ENCODE measurements at places on chromosomes 7 and 10.

- no peak for DNase-seq
Measured at GRCh38 chr10:130989670-130990232, 321.8 kb downstream of the TCERG1L start.

DNA sequence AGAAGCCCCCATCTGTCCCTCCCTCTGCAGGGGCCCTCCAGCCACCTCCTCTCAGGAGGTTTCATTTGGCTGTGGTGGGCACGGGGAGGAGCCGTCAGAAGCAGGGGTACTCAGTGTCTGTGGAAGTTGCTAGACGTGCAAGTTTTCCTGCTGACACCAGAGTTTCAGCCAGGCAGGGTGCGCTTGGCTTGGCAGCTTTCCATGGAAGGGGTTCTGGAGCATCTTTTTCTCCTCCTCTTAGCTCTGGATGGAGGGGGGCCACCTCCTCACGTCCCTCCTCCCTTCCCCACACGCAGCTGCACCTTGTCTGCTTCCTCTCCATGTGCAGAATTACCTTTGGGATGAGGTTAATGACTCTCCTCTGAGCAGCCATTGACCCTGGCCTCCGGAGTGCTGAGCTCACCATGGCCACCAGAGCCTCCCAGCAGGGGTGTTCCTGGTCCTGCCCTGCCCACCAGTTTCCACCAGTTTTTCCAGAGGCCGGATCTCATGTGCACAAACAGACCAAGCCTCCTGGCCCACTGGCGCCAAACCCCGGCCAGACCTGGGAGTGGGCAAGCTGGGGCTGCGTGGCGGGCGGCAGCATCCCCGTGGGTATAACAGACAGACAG lies 579.8 kb upstream of the FOXK1 start:
- no peak for DNase-seq

- no peak for DNase-seq
Measured at GRCh38 chr7:38411404-38411803, 138.0 kb upstream of the TARP start.

GRCh38 chr7:122885583-122886356 lies 490 bp downstream of the CADPS2 start:
- DNase-seq: peak; percentile 75

- no peak for DNase-seq
Measured at GRCh38 chr7:156196649-156197048, 384.4 kb upstream of the SHH start.

- peak; percentile 65 for DNase-seq
Measured at GRCh38 chr7:27183682-27184336, 1.2 kb downstream of the HOXA11 start.

GRCh38 chr10:22410846-22411245 lies 65.5 kb downstream of the SPAG6 start:
- no peak for DNase-seq

DNA sequence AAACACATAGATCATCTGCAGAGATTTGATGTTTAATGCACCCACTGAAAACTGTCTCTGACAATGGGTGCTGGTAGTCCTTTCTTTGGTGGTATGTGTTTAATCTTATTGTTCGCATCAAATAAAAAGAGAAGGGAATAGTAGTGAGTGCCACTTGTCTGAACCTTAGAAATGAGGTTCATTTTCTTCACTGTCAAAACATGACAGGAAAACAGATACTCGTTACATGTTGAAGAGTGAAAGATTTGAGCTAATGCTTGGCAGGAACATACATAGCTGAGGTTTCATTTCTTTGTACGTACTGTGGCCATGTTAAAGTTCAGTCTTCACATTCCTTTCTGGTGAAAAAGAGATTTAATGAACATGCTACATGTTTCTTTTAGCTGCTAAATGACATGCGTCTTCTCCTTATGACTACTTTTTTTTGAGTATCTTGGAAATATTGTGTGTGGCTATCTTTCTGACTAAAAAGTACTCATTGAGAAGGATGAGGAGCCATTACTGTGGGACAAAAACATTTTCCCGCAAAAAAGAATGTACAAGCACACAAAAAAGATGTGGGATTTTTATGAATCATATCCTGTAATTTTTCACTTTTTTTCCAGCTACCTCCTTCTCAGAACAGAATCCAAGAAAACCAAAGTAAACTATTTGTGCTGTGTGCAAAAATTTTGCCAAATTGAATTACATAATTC lies 108.0 kb downstream of the TWIST1 start:
- DNase-seq: no peak

DNA sequence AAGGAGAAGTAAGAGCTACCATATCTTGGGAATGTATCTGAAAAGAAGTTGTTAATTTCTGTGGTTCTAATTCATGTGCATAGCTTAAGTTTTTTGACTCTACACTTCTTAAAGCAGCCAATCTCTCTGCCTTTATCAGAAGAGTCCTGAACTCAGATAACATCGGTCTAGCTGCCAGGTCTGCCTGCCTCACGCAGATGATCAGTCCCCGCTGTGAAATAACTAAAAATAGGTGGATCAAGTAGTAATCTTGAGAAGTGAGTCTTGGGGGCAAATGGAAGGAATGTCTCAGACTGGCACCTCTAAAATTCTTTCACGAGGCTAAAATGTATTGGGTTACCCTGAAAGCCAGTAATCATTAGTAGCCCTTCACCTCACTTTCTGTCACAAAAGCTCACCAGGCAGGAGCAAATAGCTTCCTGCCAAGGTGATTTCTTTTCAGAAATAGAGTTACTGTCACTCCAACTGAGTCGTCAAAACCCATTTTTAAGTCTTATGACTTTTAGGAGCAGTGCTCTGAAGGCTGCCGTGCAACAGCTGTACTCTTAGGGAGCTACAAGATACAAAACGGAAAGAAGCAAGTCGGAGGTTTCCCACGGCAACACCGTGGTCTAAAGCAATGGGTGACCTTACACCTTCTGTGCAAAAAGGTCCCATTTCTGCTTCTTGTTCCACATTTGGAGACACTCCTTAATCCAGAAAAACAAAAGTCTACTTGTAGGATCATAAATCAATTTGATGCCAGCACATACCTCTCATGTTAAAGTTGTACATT lies 85.2 kb downstream of the ABCB5 start:
- DNase-seq: no peak

DNA sequence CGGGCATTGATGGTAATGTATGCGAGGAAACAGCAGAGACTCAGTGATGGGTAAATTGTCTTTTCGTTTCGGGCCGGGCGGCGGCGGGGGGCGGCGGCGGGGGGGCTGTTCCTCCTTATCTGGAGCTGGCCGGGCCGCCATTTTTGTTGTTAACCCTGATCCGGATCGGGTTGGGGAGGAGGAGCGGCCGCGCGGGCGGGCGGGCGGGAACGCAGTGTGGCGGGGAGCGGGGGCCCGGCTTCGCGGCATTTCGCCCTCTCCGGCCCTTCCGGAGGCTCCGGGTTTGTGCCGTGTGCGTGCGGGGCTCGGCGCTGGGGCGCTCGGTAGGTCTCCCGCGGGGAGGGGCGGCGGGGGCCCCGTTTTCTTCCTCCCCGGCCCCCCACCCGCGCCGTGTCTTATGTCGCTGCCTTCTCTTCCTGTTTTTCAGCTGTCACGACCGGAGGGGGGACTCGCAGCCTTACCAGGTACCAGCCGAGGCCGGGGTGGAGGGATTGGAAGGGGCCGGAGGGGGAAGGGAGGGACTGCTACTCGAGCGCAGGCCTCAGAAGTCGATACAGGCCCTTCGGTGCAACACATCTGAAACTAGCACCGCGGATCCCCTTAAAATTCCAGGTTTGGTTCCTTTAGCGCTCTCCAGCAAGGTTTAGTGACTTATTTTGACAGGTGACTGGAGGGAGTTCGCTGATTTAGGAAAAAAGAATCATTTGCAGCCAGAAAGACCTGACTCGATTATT lies 820 bp downstream of the WAC start:
- peak; percentile 76 for DNase-seq

GRCh38 chr10:86958901-86959736 lies 720 bp downstream of the SNCG start:
- no peak for DNase-seq

DNA sequence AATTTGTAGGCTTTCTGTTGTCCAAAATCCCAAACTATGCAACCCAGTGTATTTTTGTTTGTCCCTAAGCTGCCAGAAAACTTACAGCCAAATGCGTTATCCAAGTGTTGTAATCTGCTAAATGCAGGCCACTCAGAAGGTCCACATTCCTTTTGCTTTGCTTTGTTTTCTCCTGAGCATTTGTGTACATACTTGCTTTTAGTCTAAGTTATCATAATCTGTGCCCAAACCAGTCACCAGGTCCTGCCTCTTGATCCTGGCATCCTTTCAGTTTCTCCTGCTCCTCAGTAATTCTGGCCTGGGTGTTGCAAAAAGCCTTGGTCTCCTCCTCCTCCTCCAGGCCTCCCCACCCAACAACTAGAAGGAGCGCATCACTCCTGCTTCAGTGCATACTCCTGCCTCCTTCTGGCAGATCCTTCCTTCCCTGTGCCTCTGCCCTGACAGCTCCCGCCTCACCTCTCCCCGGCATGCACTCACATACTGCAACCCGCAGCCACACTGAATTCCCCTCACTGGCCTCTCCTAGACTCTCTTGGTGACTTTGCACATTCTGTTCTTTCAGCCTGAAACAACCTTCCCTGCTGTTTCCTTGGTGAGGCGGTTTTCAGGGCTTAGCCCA lies 2.3 kb downstream of the DENND2A start:
- DNase-seq: peak; percentile 54

DNA sequence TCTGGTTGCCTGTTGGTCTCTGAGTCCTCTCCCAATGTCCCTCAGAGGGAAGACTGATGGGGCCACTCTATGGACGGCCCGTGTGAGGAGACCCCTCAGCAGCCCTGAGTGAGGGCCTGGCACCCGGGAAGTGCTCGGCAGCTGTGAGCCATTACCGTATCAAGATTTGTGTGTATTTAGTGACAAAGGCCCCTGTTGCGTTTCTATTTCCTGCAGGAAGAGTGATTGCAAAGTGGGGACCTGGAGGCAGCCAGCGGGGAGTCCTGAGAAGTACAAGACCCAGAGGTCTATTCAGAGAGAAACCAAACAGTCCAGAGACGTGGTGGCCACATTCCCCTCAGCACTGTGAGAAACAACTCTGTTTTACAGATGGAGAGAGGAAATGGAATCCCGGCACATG lies 51.1 kb upstream of the CHST15 start:
- DNase-seq: no peak

- no peak for DNase-seq
Measured at GRCh38 chr7:151809146-151809863, 67.6 kb downstream of the PRKAG2 start.

GRCh38 chr7:158730383-158731346 lies 26.1 kb upstream of the NCAPG2 start:
- DNase-seq: no peak

GRCh38 chr7:111159426-111159825 lies 68.5 kb downstream of the LRRN3 start:
- no peak for DNase-seq

- DNase-seq: no peak
Measured at GRCh38 chr7:122764020-122764419, 61.3 kb upstream of the RNF148 start.

DNA sequence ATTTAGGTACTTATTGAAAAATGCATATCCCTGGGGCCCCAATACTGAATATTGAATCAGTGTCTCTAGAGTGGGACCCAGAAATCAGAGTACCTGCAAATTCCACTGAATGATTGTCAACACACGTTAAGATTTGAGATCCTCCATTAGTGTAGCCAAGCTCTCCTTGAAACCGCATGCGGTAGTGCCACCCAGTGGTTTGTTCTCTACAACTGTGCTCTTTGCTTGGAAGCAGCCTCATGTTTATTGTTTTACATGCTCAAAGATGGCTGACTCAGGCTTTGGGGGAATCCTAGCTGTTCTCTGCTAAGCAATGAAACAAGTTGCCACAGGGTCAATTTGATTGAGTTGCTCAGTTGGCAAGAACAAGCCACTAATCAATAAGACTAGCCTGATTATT lies 340.2 kb upstream of the CELF2 start:
- DNase-seq: peak; percentile 69

DNA sequence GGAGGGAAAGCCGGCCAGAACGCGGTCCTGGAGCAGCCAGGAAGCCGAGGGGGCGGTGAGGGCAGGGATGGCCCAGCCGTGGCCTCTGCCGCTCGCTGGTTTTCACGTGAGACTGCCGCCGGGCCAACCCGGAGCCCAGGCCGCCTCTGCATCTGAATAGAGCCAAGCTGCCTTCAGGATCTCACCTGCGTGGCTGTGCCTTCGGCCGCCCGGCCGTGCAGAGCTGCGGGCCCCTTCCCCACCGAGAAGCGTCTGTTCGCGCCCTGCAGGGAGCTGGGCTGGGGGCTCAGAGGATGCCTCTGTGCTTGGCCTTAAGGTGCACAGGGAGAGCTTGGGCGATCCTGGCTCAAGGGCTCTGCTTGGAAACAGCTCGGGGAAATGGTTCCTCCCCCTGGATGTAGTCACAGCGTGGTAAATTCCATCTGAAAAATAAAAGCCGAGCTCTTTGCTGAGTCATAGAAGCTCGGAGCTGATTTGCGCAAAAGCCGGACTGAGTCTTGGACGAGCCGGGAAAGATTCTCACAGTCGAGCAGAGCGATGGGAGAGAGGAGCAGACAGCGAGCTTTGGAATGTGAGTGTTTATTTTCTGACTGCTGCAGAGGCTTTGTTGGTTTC lies at the start of gene JAKMIP3:
Gene JAKMIP3 (plus strand): TSS at position 456 of the 615 bp plus-strand sequence. CDS start 38,863 bp downstream, outside the sequence.
- no peak for DNase-seq

GRCh38 chr7:27149842-27150567 lies 2.4 kb downstream of the HOXA3 start:
- no peak for DNase-seq

- no peak for DNase-seq
Measured at GRCh38 chr10:83848677-83849076, 290.6 kb upstream of the GHITM start.

- DNase-seq: no peak
Measured at GRCh38 chr7:27661811-27662489, 733 bp downstream of the HIBADH start.

DNA sequence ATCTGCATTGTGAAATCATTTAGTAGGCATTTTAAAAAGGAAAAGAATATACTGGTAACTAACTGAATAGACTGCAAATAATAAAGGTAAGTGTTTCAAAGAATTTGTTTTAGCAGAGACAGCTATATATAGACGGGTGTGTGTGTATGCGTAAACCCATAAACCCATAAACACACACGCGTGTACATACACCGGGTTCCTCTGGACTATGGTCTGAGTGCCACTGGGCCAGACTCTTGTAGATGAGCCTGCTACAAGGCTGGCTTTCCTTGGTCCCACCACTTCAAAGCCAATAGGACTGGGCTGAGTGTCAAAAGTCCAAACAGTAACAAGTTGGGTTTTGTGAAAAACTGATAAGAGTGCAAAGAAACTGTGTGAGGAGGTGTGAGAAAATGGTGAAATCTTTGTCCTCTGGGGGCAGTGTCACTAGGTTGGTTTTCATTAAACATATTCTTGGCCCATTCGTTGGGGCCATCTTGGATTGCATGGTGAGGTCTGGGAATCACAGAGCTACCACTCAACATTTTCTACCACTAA lies 39.8 kb downstream of the GNA12 start:
- no peak for DNase-seq
